ENCODE measurements at places on chromosomes 11 and 22. TPM values are rescaled to one million over a fixed set of nuclear protein-coding genes. Genes with fewer than 3 reads are reported as not detected.

Gene OR6T1
- total RNA-seq = not detected

Gene ZNF280B
- total RNA-seq = 1.9 TPM

Gene C11orf91
- total RNA-seq = not detected

Gene GAL3ST3
- total RNA-seq = 0.87 TPM

Gene MMP27
- total RNA-seq = not detected

Gene SYCE3
- not detected for total RNA-seq

Gene KRTAP5-10
- not detected for total RNA-seq

Gene APOL5
- total RNA-seq = not detected

Gene OR2AG2
- 0.25 TPM for total RNA-seq

Gene SCO2
- 2.0 TPM for total RNA-seq

Gene UPK3A
- total RNA-seq = not detected

Gene OR10A4
- not detected for total RNA-seq

Gene HBB
- not detected for total RNA-seq

Gene PYGM
- not detected for total RNA-seq

DNA sequence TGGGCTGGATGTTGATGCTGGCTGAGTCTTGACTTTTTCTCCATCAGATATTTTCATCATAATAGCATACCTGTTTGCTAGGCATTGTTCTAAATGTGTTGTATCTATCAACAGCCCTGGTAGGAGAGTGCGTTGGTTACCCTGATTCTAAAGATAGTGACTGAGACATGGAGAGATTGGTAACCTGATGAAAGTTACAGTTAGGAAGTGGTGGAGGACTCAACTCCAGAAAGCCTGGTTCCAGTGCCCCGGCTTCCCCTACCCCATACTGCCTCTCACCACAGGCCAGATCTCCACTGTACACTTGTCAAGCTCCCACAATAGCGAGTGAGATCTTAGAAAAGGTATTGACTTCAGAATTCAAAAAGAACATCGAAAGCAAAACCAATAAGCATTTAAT is 22.8 kb upstream of the RELT start:
- no peak for DNase-seq

GRCh38 chr22:49052023-49052538 is 775.6 kb downstream of the BRD1 start:
- DNase-seq = no peak

GRCh38 chr11:90288212-90288821 is 65.5 kb upstream of the CHORDC1 start:
- peak; percentile 42 for DNase-seq

- DNase-seq = no peak
Observed at GRCh38 chr11:69277074-69277809, 16.7 kb upstream of the MYEOV start.

GRCh38 chr11:119229741-119230140 is 23.6 kb downstream of the CBL start:
- DNase-seq = no peak

- no peak for DNase-seq
Observed at GRCh38 chr22:27495325-27495724, 306.2 kb downstream of the MN1 start.

DNA sequence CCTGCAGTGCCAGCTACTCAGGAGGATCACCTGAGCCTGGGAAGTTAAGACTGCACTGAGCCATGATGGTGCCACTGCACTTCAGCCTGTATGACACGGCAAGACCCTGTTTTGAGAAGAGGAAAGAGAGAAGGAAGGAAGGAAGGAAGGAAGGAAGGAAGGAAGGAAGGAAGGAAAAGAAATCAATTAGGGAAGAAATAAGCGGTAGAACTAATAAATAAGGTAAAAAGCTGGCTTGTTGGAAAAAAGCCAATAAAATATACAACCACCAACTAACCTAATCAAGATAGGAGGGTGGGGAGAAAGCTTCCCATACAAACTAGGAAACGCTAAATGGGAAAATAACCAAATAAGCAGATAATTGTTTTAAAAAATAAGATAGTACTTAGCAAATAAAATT is 12.3 kb downstream of the A4GALT start:
- no peak for DNase-seq

GRCh38 chr22:31243339-31244045 is 31.4 kb downstream of the LIMK2 start:
- DNase-seq = peak; percentile 87

GRCh38 chr11:126495281-126496220 is 140.1 kb downstream of the ST3GAL4 start:
- DNase-seq = no peak

DNA sequence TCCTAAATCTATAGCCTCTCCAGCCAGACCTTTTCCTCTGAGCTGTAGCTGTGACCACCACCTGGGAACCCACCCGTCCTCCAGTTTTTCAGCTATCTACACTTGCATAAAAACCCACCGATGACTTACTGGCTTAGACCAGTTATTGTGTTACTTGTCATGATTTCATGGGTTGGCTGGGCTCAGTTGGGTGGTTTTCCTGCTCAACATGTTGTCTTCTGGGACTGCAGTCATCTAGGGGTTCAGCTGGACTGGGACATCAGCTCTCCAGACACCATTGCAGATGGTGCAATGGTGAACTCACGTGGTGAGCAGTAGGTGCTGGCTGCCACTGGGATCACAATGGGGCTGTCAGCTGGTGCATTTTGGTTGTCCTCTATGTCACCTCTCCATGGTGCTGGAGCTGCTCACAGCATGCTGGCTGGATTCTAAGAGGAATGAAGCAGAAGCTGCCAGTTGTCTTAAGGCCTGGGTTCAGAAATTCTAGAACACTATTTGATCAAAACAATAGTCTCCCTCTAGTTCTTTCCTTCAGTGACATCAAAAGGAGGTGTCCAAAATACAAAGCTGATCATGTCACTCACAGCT is 1.3 kb upstream of the SYT13 start:
- no peak for DNase-seq

DNA sequence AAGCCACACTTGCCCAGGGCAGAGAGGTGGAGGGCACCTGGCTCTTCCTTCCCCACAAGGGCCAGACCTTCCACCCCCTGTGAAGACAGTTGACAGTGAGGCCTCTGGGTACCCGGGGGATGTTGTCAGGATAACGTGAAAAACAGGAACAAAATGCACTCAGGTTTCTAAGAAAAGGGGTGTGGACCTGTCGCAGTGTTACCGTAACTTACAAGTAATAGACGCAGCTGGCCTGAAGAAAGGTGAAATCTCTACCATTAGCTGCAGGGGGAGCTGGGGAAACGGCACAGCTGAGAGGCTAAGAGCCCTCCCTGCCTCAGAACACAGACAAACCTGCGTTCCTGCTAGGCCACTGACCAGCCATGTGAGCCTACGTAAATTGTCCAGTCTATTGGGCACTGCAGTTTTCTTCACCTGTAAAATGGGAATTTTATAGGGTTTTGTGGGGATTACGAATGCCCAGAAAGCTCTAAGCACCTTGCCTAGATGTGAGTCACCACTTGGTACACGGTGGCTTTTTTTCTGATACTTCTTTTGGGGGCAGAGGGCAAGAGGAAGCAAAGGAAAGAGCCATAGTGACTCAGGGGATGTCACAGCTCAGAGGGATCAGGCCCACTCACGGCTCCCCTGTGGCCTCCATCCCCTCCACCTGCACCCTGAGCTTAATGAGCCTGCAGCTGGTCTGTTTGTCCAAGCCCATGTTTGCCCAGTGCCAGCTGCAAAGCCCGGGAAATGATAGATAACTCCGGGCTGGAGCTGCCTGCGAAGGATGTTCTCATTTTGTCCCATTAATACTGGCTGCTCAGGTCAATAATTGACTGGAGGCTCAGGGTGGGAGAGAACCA is 18.4 kb upstream of the CABP7 start:
- peak; percentile 53 for DNase-seq

DNA sequence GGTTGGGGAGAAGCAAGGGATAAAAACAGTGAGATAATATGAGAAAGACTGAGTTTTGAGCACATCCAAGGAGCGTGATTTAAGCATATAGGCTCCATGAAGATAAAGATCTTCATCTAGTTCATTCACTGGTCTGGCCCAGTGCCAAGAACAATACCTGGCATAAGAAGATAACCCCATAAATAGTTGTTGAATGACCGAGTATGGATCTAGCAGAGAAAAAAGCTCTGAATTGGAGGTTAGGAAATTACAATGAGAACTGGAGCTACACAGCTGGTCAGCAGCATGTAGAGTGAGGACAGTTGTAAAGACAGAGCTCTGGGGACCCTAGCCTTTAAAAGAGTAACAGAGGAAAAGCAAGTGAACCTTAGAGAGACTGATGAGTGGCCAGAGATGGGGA is 33.0 kb upstream of the PAK1 start:
- no peak for DNase-seq

DNA sequence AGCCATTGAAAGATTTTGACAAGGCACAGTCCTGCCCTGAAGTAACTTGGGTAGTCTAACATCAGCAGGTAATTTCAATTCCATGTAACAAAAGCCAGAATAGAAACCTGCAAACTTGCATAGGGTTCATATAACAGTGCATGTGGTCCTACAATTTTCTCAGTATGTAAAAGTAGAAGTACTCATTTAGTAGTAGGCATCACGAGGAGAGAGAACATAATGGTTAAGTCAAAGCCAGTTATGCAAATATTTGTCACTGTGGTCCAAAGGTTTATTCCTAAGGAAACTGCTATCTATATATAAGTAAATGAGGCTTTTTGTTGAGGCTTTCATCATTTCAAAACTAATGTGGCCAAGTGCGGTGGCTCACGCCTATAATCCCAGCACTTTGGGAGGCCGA is 10.1 kb downstream of the ATP5MG start:
- DNase-seq = no peak

DNA sequence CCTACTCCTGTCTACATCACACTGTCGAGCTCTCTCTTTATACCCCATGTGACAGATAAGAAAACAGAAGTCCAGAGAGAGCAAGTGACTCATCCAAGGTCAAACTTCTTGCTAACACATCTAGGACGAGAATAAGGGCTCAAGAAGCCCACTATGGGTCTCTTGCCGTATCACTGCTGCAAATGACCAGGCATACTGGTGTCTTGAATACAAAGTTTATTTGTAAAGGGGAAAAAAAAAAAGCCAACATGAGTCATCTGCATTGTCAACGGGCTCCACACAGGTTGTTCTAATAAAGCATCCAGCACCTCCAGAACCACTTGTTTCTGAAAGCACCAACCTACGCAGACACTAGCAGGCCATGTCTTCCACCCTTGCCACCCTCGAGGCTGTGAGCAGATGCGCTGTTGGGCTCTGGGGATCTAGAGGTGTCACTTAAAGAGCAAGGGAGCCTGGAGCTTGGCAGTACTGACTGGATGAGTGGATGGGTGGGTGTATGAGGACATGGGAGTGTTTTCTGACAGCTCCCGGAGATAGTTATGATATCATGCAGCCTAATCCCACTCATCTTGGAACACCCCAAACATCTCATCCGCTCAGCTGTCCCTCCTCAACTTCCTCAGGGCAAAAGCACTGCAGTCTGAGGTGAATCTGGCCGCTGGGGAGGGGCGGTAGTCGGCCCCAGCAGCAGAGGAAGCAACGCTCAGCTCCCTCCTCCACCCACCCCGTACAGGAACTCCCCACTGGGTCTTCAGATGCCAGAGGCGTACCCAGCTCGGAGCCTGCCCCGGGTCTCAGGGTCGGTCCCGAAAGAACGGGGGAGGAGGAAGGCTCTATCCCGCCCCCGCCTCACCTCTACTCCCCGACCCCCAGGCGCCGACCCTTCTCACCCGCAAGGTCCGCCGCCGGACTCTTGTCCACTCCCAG is 1.0 kb downstream of the SMCO4 start:
- DNase-seq = peak; percentile 84

DNA sequence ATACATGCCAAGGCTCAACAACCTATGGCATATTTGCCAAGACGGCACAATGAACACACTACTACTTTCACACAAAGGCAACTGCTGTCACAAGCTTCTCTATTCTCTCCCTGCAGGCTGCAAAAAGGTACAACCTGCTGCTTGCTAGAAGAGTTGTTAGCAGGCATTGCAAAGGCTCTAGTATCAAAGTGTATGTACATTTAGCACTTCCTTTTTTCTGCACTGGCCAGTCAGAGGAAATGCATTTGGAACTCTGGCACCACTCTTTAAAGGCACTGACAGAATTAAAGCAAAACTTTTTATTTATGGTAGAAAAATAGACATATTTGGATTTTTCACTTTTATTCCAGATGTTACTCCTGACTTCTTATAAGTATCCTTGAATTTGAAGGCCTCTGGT is 125.9 kb downstream of the CWF19L2 start:
- DNase-seq = no peak

DNA sequence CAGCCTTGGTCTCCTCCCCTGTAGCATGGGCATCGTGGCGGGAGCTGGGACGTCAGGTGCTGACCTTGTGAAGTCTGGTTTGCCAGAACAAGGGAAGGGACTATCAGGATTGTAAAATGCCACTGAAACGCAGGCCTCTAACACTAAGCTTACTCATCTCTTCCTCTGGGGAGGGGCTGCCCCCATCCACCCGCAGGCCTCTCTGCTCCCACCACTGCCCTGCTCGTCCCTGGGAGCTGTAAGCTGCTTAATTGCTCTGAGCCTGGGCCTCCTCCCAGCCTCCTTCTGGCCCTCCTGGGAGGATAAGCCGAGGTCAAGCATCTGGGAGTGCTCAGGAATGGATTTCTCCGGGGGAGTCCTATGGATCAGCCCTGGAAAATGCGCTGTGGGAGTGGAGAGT is 8.4 kb downstream of the SHISAL1 start:
- DNase-seq = no peak

- peak; percentile 7 for DNase-seq
Observed at GRCh38 chr11:133928628-133929059, 28.1 kb downstream of the IGSF9B start.

GRCh38 chr11:95294701-95295100 is 63.7 kb upstream of the SESN3 start:
- DNase-seq = no peak

- peak; percentile 52 for DNase-seq
Observed at GRCh38 chr11:57982776-57983175, 40.9 kb upstream of the OR9Q1 start.

- DNase-seq = no peak
Observed at GRCh38 chr11:33021501-33021900, 5.8 kb downstream of the DEPDC7 start.

GRCh38 chr11:107856180-107856980 is 2.2 kb downstream of the SLC35F2 start:
- no peak for DNase-seq

DNA sequence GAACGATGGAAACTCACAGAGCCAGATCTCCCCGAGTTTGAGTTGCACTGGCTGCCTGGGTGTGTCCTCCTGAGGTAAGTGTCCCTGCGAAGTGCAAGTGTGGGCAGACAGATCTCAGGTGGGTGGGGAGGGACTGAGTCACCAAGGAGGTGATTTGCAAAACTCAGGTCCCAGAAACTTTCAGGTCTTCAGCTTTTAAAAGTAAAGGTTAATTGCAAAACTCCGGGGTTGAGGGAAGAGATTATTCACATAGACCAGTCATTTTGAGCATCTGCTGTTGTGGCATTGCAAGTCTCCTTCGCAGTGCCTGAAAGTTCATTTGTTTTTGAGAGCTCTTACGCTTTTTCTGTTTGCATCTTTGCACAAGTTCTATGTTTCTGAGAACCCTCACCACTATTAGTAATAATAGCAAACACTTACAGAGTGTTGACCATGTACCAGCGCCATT is 7.1 kb downstream of the CD44 start:
- DNase-seq = no peak

- no peak for DNase-seq
Observed at GRCh38 chr22:19719488-19720021, 3.8 kb upstream of the GP1BB start.

- DNase-seq = peak; percentile 92
Observed at GRCh38 chr11:129828301-129828836, 12.7 kb downstream of the TMEM45B start.

Measured in renal cortical epithelial cell (primary cell).